ENCODE measurements at places on chromosomes 1 and 21.
A peak's percentile ranks its signal among the peaks of the same experiment; 100 is the strongest.

- DNase-seq = no peak
Measured at GRCh38 chr1:76826072-76826845, 41.0 kb upstream of the ST6GALNAC5 start.

- no peak for DNase-seq
Measured at GRCh38 chr1:108892356-108893140, 15.8 kb downstream of the GPSM2 start.

GRCh38 chr1:235702412-235702811, 52.8 kb upstream of the GNG4 start:
- no peak for DNase-seq

DNA sequence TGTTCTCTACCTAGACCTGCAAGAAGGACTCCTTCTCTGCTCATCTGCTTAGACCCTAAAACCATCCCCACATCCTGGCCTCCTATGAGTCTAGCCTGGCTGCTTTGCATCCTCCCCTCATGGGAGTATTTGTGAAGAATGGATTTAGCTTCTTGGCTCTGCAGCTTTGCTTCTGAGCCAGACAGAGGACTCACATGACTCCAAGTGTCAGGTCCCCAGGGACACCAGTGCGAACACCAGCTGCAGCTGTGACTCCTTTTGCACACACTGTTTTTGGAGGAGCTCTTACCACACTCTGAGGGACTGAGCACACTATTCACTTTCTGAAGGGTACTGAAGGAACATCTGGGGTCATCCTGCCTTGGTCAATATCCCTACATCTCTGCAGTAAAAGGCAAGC, 131.8 kb upstream of the SGIP1 start:
- DNase-seq = no peak

DNA sequence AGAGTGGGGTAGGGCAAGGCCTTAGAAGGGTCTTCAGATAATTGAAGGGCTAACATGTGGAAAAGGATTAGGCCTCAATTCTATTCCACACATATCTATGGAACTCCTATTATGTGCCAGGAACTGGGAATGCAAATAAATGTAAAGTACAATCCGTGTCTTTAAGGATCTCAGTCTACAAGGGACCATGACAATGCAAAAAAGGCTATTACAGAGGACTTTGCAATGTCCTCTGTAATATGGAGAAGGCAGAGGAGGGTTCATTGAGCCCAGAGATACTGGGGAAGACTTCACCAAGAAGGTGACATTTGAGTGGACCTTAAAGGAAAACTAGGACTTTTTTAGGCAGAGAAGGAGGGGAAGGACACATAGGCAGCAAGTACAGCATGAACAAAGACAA, 4.5 kb upstream of the SCMH1 start:
- no peak for DNase-seq

DNA sequence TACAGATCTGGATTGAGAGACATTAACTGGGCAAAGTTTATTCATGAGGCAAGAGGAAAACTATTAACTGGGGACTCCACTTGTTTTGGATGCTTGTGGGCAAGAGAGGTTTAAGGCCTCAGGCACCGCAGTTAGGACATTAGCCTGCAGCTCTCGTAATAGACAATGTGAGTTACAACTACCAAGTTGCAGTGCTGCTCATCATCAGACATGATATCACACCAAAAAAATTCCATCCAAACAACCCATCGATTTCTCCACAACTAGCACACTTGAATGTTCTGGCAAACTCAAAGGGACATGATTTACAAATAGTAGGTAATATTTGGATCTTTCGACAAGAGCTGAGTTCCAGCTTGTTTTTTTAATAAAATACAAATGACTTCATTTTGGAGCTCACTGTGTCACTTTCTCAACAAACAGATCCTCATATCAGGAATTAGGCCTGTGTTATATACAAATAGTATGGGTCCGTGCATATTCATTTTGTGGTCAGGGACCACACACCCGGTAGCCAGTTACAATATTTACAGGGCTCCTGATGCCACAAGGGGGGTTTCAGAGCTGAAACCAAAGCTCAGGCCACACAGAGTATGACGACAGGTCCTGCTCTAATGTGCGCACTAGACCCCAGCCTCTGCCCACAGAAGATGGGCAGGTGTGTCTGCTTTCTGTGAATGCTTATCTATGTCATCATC, 128.0 kb downstream of the TGFBR3 start:
- no peak for DNase-seq

GRCh38 chr1:40392221-40392620, 18.7 kb downstream of the SMAP2 start:
- DNase-seq = no peak

- no peak for DNase-seq
Measured at GRCh38 chr1:168135116-168135920, 1.4 kb downstream of the GPR161 start.

- DNase-seq = no peak
Measured at GRCh38 chr1:172903581-172904220, 147.0 kb downstream of the TNFSF18 start.

GRCh38 chr1:23854568-23854967, 13.5 kb downstream of the FUCA1 start:
- DNase-seq = no peak

- no peak for DNase-seq
Measured at GRCh38 chr1:94608852-94609530, 67.4 kb upstream of the F3 start.

DNA sequence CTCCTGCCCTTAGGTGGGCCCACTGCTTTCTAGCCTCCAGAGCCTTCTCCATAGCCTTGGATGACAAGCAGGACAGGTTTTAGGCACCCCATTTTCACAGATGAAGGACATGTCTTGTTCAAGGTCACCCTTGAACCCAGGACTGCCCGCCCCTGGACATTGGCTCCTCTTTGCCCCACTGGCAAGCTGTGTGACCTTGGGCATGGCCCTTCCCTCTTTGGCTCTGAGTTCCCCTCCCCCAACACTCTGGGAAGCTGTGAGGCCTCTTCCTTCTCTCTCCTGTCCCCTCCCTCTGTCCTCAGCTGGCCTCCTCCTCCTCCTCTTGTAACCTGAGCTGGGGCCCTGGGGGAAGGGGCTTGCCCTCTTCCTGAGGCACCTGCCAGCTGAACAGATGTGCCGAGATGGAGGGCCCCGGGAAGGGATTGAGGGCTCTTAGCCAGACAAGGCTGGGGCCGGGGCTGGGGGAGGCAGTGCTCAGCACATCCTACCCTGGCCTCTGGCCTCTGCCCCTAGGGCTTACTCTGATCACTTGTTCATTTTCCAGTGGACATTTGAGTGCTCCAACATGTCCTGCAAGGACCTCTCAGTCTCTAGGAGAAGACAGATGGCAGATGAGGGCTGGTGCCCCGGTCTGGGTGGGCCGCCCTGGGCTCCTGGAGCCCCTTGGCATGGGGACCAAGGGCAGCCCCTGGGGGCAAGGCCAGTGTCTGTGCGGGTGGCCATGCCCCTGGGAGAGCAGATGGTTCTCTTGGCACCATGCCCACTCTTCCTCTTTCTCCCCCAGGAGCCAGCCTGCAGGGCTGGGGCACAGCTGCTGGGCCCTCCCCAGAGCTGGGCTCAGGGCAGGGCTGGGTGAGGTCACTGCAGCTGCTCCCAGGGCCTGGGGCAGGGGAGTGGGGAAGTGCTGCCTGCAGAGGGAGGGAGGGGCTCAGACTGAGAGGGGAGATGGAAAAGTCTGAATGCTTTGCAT, 10.7 kb downstream of the FOXO6 start:
- no peak for DNase-seq

DNA sequence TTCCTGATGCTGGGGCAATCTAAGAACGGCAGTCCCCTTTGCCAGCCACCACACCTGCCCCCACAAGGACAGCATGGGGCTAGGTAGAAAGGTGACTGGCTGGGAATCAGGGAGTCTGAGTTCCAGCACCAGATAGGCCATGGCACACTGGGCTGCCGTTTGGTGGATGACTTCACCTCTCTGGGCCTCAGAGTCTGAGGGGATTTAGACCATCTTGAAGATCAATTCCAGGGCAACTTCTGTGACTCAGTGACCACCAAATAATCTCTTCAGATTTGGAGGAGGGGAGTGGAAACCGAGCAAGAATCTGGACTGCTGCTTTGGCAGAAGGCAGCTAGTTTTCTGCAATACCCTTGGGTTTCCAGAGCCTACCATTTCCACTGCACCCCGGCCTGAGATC, 92.1 kb upstream of the EDN2 start:
- DNase-seq = no peak

- no peak for DNase-seq
Measured at GRCh38 chr1:53606651-53607051, 132.3 kb downstream of the GLIS1 start.

DNA sequence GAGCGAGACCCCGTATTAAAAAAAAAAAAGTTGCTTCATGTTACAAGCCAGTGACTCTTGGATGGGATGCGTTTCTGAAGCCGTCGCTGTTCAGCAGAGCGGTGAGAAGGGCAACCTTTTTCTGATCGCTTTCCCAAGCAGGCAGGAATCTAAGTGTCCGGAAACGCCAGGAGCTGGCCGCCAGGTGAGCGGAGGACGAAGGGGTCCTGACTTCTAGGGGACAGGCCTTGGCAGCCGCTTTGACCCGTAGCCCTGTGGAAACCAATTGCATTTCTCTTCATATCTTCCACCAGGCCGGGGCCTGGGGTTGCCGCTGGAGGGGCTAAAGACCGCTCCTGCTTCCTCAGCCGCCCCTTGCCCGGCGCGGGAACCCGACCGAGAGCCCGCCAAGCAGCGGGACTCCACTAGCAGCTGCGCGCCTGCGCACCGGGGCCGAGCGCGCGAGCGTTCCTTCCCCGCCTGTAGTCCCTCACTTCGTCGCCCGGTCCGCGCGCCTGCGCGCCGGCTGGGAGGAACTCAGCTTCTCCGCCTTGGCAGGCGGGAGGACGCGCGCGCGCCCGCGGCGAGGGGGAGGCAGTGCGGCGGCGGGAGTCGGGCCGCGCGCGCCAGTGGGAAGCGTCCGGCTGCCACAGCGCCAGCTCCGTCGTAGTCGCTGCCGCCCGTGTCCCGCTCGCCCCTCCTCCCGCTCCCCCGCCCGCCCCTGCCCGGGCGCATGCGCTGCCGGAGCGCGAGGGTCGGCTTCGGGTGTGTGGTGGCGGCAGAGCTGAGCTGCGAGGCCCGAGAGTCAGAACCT, at the start of gene SPEN:
Gene SPEN, plus strand, starts transcription at position 608 of the 793 bp plus-strand sequence. CDS start 361 bp downstream, outside the sequence.
- DNase-seq = peak; percentile 97

- no peak for DNase-seq
Measured at GRCh38 chr1:164953815-164954214, 394.8 kb downstream of the PBX1 start.

GRCh38 chr1:108811611-108812010, 45.3 kb downstream of the AKNAD1 start:
- DNase-seq = no peak

DNA sequence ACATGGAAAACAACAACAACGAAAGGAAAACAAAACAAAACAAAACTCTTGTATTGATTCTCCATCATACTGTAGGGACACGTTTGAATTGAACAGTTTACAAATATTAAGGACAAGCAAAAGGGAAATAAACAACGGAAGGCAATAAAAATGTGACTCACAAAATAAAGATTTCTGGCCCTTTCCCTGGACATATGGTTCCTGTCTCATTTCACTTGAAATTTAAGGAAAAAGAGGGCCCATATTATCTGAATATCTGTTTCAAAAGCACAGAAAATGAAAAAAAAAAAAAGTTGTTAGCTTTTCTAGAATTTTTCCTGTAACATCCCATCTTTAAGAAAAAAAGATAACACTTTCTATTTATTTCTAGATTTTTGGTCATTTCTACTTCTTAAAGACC, 3.6 kb upstream of the PKN2 start:
- no peak for DNase-seq

GRCh38 chr21:32403201-32403777, 9.2 kb upstream of the EVA1C start:
- DNase-seq = peak; percentile 47

GRCh38 chr1:110508028-110508940, 10.7 kb downstream of the KCNA10 start:
- DNase-seq = no peak

DNA sequence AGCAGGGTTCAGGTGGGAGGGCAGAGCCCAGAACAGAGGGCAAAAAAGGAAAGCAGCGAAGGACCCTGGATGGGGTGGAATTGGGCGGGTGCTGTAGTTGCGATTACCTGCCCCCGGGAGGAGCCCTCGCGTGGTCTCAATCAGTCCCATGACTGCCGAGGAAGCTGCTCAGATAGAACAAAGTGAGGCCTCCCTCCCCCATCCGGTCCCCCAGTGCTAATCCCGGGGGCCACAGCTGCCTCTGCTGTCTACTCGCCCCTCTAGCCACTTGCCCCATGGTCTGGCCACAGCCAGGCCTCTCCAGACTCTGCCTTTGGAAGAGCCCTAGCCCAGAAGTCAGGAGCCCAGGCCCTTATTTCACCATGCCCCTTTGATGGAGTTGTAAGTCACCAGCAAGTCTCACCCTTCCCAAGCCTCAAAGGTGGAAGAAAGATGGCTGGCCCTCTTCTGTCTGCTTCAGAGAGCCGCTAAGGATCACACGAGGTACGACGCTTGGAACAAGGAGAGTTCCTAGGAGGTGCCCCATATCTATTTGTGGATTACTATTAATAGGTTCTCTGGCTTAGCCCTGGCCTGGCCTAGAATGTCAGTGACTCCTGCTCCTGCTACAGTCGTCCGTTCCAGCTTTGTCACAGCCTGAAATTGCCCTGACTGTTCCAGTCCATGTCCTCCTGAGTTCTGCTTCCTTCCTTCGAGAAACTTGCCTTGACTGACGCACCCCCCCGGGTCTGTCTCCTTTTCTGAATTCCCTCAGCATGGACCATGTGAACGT, 16.4 kb downstream of the ECHDC2 start:
- no peak for DNase-seq

GRCh38 chr1:184193451-184193850, 141.9 kb downstream of the TSEN15 start:
- no peak for DNase-seq

DNA sequence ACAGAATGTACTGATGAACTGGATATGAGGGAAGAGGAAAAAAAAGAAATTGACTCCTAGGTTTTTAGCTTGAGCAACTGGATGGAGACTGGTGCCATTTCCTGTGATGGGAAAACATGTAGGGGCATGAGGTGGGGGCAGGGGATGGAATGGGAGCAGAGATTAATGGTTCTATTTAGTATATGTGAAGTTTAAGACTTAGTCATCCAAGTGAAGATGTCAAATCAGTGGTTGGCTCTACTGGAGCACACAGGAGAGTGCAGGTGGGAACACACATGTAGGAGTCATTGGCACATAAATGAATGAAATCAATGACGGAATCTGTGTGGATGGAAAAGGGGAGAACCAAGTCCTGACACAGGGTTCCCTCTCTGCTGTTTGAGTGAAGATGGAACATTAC, 224.4 kb upstream of the COA6 start:
- DNase-seq = no peak

GRCh38 chr1:61215676-61216289, 133.4 kb downstream of the NFIA start:
- DNase-seq = no peak

Data from stimulated activated CD4-positive, alpha-beta T cell treated with anti-CD3 and anti-CD28 coated beads, Interleukin-15, amount 100 ng/mL, for 48 hours (primary cell).